ENCODE measurements at places on chromosomes 2 and 18.

GRCh38 chr2:5121121-5121520 is 571.1 kb upstream of the SOX11 start:
- no peak for DNase-seq

GRCh38 chr18:73852789-73853549 is 294.7 kb downstream of the FBXO15 start:
- DNase-seq, result no peak

- DNase-seq, result no peak
Observed at GRCh38 chr2:9330612-9331270, 92.6 kb downstream of the ITGB1BP1 start.

- DNase-seq, result no peak
Observed at GRCh38 chr2:179302764-179303571, 38.3 kb upstream of the SESTD1 start.
